Activated CD4-positive, alpha-beta T cell treated with anti-CD3 and anti-CD28 coated beads for 48 hours (primary cell): ENCODE measurements at places on chromosomes 11 and 22.

DNA sequence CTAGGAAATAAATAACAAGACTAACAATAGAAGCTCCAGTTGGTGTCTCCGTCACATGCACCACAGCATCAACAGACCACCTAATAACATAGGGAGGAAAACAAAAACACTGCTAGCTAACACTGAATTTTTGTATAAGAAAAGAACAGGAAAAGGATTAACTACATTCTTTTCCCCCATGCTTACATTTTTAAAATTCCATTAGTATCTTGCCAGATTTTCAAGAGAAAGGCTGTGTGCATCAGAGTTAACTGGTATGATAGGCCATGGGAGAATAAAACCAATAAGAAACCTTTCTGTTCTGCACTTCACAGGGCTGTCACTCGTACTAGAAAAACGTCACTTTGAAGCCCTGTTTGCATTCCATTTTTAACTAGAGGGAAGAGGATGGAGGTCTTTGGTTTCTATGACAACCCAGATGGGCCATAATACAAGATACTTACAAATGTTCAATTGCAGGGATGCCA, 79.0 kb downstream of the LARGE2 start:
- no peak for DNase-seq

- DNase-seq = no peak
These were observed 60.4 kb upstream of the HSPA8 start for GRCh38 chr11:123122341-123122740.

- DNase-seq = peak; percentile 51
These were observed at the start of gene YPEL4 for GRCh38 chr11:57649826-57650738. Gene YPEL4 (minus strand): TSS chr11:57649912. CDS start chr11:57647107, 2,805 bp downstream.

GRCh38 chr11:110076371-110076965, 16.7 kb upstream of the ZC3H12C start:
- no peak for DNase-seq

GRCh38 chr11:94883878-94884277, 89.5 kb downstream of the CWC15 start:
- no peak for DNase-seq

DNA sequence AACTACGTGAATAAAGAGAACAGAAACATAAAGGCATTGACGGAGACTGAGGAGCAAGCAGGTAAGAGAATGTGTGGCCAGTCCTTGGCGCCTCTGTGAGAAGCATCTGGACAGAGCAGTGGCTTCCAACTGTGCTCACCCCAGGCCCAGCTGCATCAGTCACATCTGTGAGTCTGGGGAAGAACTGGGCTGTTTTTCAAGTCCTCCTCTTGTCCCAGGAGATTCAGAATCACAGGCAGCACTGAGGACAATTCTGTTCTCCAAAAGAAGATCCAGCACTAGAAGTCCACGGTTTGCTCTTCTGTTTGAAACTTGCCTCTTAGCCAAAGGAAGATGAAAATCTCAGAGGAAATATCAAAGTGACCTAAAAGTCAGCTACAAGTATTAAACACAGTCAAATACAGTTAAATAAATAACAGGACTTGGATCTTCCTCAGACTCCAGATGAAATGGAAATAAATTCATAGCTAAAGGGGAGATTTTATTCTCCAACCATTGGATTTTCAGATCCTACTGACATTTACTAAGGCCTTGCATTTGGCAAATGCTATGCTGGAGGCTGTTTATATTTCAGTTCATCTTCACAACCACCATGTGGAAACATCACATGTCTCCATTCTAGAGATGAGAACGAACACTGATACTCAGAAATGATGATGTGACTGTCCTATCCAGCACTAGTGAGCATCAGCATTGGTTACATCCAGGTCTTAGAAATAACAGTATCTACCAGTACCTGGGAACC, 14.1 kb downstream of the FAM181B start:
- no peak for DNase-seq

DNA sequence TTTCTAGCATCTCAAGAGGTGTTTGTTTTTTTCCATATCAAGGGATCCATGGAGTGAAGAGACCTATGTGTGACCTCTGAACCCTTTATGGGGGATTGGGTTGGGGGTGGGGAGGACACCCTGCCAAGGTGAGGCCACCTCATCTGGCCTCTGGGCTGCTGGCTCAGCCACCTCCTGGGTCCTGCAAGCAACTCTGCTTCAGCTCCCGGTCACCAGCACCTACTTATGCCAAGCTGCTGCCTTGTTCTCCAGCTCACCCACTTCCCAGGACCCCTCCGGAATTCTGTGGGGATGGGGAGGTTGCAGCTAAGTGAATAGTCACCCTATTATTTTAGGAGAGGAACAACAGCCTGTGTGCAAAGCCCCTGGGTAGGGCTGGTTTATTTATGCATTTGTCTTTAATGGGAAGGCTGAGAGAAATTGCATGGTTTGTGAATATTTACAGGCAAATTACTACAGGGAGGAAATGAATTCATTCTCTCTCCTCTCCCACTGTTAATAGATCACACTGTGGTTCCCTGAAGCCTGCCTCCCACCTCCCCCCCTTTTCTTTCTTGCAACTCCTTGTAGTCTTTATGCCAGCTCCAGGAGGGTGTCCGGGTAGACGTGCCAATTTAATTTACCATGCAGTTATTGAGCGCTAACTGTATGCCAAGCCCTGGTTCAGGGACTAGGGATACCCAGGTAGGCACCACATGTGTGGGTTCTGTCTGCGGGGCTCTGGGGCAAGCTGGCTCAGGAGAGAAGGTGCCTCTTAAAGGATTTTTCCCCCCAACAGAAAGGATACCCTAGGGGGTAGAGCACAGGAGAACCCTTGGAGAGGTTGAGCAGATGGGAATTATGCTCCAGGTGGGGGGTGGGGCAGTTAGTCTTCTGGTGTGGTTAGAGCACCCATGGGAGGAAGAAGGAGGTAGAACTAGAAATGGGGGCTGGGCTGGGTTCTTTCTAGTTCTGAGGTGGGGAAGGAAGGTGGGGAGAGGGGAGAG, 50.7 kb downstream of the TSPAN18 start:
- no peak for DNase-seq

DNA sequence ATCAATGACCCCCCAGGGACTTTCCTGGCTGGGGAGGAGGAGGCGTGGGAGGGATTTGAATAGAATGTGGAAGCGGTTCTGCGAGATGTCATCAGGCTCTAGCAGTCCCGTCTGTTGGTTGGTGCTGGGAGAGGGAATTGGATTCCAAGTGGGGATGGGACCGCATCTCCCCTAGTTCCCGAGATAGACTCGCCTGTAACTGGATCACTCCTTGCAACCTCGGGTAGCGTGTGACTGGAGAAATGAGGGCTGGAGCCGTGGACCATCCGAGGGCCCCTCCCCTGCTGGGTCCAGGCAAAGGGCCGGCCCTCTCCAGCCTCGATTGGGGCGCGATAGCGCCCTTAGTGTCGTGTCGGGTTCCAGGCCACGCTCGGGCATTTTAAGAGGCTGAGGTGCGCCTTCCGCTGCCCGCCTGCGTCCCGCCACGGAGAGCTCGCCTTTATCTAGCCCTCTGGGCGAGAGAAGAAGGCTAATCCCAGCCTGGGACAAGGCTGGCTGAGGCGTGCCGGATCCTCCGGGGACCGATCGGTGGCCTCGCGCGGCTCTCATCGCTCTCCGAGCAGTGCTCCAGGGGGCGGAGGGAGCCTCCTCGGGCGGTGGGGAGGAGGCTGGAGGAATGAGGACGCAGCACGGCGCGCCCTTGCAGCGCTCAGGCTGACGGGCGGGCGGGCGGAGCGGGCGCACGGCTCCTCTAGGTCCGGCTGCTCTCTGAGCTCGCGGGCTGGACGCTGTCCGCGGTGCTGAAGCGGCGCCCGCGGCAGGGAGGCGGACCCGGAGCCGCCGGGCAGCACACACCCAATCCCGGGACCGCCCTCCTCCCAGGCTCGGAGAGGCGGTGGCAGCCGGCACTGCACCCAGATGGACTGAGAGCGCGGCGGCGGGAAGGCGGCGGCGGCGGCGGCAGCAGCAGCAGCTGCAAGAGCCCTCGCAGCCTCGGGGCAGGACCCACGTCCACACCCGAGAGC, 107.8 kb downstream of the OSBP2 start:
- DNase-seq = peak; percentile 85

DNA sequence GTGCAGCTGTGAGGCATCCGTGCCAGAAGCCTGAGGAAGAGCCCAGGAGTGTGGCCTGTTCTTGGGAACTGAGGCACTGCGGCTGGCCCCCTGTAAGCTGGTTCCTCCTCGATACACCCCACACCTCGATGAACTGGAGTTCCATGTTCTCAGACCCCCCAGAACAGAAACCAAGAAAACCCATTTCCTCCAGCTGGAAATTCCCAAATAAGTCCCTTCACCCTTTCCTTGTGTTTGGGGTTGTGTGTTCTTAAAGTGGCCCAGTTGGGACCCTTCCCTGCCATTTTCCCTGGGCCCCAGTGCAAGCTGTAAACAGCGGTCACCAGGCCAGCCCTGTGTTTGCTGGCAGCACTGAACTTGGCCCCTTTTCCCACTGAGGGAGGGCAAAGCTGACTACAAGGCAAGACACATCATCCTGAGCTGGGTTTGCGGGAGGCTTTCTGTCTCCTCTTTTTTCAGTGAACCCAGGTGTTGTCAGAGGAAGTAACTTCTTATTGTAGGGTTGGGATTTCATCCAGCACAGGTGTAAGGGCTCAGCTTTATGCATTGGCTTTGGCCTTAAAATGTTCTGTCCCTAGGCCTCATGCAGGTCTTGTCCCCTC, 60.1 kb upstream of the MPEG1 start:
- DNase-seq = no peak

GRCh38 chr11:44608991-44609782, 43.7 kb downstream of the CD82 start:
- peak; percentile 44 for DNase-seq

DNA sequence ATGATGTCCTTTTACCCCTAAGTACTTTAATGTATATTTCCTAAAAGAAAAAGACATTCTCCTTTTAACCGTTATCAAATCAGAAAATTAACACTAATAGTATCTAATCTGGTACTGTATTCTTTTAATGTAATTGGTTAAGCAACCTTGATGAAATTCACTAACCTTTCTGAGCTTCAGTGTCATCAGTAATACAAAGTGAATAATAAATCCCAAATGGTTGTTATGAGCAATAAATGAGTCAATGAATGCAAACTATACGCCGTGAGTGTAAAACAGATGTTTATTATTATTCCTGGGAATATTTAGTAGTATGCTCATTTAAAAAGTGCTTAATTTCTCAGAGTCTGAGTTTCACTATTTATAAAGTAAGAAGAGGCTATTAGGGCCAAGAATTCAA, 21.5 kb downstream of the UEVLD start:
- DNase-seq = no peak

- no peak for DNase-seq
These were observed 83.1 kb downstream of the MN1 start for GRCh38 chr22:27718186-27719035.

DNA sequence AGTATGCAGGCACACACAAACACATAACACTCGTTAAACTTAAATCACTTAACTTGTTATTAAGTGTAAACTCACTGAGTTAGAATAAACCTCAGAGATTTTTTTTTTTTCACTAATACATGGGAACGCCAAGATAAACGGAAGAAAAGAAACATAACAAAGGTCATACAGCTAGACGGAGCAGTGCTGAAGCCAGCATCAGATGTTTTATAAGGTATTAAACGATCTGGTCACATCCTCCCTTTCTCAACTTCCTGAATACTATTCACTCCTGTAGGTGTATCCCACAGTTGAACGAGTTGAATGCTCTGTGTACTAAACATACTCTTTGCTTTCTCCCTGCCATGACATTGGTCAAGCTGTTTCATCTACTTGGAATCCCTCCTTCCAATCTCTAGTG, 212.0 kb downstream of the SWAP70 start:
- DNase-seq = no peak

DNA sequence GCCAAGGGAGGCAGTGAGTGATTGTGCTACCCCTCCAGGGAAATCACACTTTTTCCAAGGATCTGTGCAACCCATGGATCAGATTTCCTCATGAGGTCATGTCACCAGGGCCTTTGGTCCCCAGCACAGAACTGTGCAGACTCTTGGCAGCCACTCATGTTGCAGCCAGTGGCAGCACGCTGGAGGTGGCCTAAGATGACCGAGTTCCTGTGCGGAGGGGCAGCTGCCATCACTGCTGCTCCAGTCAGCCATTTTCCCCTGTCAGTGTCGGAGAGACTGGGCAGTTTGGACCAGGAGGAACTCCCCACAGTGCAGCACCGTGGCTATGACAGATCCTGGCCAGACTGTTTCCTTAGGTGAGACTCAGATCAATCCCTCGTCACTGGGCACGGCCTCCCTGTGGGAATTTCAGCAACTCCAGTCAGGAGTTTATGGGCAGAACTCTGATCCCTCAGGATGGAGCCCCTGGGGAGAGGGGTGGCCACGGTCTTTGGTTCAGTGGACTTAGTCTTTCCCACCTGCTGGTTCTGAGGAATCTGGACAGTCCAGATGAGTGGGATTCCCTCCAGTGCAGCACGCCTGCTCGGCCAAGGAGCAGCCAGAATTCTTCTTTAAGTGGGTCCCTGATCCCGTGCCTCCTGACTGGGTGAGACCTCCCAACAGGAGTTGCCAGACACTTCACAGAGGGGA, 194.6 kb upstream of the CARD18 start:
- no peak for DNase-seq

- DNase-seq = no peak
These were observed 19.5 kb upstream of the SORL1-AS1 start for GRCh38 chr11:121472312-121472711.

DNA sequence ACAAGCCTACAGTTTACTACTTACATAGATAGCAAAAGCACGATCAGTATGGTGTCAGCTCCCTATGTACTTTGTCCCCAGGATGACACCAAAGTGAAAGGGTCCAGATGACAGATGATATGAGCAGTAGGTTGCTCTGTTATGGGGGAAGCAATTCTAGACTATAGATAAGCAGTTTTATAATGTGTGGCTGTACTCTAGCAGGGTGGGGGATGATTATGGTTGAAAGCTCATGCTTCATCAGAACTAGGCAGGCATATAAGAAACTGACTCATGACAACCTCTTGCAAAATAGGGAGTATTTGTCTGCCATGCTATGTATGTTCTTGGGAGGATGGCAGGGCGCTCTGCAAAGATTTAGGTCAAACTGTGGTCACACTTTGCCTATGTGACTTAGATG, 158.2 kb upstream of the ZBED5 start:
- DNase-seq = no peak

- DNase-seq = no peak
These were observed 23.7 kb downstream of the MED15 start for GRCh38 chr22:20531154-20531403.

DNA sequence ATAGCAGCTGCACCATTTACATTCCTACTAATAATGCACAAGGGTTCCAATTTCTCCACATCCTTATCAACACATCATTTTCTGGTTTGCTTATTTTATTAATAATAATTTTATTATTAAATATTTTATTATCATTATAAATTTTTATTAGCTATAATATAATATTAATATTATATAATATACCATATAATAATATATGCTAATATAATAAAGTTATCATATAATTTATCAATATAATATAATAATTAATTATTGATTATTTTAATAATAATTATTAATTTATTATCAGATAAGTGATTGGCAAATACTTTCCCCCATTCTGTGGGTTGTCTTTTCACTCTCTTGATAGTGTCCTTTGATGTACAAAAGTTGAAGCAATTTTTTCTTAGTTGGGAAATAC, 27.7 kb downstream of the OR2AT4 start:
- DNase-seq = no peak
